ENCODE measurements at places on chromosomes 4 and X.

DNA sequence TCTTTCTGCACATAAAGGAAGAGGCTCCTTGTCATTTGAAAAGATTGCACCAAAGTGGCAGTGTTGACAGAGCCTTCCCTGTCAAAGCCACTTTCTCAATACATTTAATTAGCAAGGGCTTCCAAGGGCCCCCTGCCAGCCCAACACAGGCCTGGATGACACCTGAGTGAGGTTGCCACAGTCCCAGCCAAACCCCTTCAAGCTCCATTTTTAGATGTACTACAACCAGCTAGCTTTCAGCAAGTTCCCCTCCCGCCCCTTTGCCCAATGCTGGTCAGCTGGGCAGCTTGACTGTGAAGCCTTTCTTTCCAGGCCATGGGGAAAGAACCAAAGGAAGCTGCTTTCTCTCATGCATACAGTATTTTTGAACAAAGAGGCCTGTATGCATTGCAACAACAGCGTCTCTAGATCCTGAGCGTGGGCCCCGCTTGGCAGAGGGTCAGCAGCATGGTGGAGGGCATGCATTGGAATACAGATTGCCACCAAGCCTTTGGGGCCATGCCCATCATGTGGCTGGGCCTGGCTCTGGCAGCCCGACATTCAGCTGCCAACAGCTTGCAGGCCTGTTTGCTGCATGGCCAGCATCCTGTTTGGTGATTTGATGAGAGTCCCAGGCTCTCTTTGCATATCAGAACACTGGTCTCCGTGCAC, 261.1 kb upstream of the GATB start:
- DNase-seq, result no peak

GRCh38 chrX:154459832-154460231, 1.8 kb downstream of the PLXNA3 start:
- peak; percentile 79 for DNase-seq

DNA sequence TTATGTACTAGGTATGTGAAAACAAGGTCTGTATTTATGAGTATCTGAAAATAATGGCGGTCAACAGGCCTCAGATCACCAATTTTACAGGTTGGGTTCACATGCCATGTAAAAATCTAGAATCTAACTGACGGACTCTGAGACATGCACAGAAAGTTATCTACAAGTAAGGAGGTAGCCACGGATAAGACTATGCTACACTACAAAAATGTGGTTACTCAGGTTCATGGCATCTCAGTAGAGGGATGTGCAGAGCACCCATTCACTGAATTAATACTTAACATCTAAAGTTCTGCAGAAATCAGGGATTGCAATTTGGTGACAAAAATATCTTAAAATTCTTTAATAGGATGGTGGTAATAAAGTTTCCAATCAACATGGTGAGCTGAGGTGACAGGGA, 155.9 kb downstream of the APBB2 start:
- no peak for DNase-seq

GRCh38 chr4:60544981-60545380, 655.1 kb upstream of the ADGRL3 start:
- DNase-seq, result no peak

- no peak for DNase-seq
Observed at GRCh38 chr4:176897226-176897625, 104.5 kb upstream of the VEGFC start.

GRCh38 chr4:168019019-168019651, 73.2 kb upstream of the ANXA10 start:
- no peak for DNase-seq

DNA sequence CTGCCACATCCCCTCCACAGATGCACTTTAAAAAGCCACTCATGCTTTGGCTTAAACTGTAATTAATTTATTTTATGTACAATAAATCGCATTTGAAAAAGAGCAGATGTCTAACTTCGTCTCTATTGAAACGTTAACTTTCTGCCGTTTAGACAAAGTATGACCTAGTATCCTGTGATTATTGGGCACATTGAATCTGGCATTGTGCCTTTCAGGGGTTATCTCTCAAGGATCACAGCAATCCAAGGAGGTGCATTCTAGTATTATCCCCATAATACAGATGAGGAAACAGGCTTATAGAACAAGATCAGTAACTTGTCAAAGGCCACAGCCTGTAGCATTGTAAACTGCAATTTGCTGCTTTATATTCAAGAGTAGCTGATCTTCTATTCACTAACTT, 4.6 kb downstream of the RASL11B start:
- no peak for DNase-seq

GRCh38 chr4:184675821-184676492, 26.4 kb downstream of the PRIMPOL start:
- no peak for DNase-seq

GRCh38 chr4:179582164-179582905, 2140.1 kb upstream of the AGA start:
- no peak for DNase-seq

DNA sequence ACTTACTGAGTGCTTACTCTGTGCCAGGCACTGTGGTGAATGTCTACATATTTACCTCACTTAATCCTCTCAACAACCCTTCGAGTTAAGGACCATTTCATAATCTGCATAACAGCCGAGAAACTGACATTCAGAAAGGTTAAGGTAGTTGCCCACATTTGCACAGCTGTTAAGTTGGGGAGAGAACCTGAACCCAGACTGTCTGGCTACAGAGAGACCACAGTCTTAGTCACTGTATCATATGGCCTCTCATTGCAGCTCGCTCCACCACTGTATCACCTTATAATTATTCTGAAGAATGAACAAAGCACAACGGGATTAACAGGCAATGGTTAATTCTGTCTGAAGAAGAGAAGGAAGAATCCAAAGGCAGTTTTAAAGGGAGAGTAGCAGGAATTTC, 98.5 kb downstream of the ADGRA3 start:
- DNase-seq, result peak; percentile 52

DNA sequence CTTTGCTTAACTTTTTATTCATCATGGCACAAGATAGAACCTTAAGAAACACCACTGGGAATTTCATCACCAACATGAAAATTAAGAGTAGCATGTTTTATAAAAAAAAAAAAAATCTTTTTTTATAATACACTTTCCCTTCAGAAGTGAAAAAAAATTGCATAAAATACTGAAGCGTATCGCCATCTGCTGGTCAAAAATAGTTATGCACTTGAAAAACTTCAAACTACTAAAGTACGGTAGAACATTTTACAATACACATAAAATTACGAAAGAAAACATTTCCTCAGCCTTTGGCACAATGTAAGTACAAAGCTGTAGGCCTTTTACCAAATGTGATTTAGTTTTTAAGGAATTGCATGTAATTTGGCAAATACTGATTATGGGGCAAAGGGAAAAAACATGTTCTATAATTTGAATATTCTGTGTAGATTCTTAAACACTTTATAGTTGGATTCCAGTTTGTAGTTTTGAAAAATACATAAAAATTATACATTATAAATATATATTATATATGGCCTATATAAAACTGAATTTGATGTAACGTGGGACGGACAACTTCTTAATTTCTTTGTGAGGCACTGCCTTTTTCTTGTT, 26.5 kb downstream of the HCCS start:
- DNase-seq, result peak; percentile 41

GRCh38 chrX:40772290-40772689, 36.9 kb upstream of the MED14 start:
- no peak for DNase-seq

DNA sequence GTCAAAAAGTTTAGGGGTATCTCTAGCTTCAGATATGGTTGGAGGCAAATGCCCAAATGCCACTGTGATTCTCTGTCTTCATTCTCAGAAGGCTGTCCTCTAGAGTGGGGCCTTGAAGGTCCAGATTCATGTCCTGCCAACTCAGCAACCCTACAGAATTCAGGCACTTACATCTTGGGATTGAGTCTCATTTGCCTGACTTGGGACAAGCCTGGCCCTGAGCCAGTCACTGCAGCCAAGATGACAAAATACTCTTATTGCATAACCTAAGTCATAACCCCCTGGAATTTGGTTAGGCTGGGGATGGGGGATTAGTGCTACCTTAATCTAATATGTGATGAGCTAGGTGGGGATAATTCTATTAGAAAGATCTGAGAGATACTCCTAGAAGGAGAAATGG, 100.5 kb downstream of the AREG start:
- DNase-seq, result peak; percentile 75

GRCh38 chrX:53440101-53440500, 5.9 kb upstream of the HSD17B10 start:
- peak; percentile 39 for DNase-seq

DNA sequence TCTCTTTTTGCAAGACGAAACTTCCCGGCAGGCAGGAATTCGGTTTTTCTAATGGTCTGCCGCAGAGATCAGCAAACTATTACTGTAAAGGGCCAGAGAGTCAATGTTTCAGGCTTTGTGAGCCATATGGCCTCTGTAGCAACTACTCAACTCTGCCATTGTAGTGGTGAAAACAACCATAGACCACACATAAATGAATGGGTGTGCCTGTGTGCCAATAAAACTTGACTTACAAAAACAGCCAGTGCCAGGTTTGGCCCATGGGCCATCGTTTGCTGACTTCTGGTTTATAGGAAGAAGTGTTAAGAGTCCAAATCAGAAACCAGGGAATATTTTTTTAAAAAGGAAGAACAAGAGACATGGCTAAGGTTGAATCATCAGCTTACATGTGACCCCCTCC, 163.0 kb downstream of the SH3KBP1 start:
- DNase-seq, result no peak

GRCh38 chrX:51144828-51145442, 187.7 kb upstream of the NUDT10 start:
- peak; percentile 73 for DNase-seq

GRCh38 chr4:44150091-44150576, 298.5 kb downstream of the KCTD8 start:
- no peak for DNase-seq

GRCh38 chr4:38290914-38291313, 330.7 kb downstream of the PTTG2 start:
- no peak for DNase-seq

DNA sequence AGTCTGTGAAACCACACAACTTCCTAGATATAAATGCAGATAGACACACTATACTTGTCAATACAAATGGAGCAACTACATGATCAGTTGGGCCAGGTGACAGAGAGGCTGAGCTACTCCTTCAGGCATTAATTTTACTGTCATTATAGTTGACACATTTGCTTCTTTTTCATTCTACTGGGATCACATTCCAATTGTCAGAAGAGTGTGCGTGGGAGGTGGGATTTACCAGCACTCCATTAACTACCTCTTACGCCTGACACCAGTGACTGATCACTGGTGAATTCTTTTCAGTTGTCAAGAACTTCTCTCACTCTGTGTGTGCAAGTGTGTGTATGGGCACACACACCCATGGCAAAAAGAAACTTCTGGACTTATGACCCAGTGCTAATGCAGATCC, 94.2 kb upstream of the DIAPH2 start:
- no peak for DNase-seq

- no peak for DNase-seq
Observed at GRCh38 chr4:174475528-174475927, 46.8 kb downstream of the HPGD start.

DNA sequence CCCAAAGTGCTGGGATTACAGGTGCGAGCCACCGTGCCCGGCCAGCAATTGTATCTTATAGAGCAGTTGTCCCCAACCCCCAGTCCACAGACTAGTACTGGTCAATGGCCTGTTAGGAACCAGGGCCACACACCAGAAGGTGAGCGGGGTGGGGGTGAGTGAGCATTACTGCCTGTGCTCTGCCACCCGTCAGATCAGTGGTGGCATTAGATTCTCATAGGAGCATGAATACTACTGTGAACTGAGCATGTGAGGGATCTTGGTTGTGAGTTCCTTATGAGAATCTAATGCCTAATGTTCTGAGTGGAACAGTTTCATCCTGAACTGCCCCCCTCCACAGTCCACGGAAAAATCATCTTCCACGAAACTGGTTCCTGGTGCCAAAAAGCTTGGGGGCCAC, 328.0 kb upstream of the BOD1L1 start:
- no peak for DNase-seq

DNA sequence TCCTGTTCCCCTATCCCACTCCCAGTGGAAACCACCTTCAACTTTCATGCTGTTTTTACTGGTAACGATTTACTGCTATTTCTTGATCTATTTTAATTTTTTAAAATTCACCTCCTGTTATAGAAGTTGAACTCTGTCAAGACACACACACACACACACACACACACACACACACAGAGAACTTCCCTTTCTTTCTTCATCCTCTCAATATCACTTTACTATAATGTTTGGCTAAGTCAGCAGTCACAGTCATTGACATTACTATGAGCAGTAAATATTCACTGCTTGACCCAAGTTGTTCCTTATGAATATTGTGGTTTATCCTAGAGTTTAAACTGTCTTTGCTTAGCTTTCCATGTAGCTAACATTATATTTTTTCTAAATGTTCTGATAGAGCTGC, 24.0 kb upstream of the SGMS2 start:
- no peak for DNase-seq

DNA sequence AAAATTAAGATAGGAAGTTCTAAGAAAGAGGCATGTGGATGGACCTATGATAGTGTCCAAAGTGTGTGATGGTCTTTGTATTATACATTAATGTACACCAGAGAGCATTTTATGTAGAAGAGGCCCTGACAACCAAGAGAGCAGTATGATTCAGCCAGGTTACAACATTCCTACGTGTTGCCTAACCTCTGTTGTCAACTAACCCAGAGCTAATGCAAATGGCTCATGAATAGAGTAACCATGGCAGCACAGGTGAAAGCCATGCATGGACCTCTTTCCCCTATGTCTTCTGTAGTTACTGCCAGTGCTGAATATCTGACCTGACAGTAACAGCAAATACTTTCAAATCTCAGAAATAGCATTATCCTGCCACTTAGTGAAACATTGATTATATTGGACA, 255.6 kb downstream of the NDST4 start:
- DNase-seq, result no peak

GRCh38 chr4:168919706-168920324, 90.2 kb downstream of the CBR4 start:
- DNase-seq, result no peak

- DNase-seq, result peak; percentile 30
Observed at GRCh38 chr4:83011689-83012199, 1.1 kb upstream of the LIN54 start.

DNA sequence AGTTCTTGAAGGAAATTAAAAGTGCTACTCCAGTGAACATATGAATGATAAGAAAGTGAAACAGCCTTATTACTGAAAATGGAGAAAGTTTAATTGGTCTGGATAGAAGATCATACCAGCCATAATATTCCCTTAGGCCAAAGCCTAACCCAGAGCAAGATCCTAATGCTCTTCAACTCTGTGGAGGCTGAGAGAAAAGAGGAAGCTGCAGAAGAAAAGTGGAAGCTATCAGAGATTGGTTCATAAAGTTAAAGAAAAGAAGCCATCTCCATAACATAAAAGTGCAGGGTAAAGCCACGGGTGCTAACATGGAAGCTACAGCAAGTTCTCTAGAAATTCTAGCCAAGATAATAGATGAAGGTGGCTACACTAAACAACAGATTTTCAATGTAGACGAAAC, 85.5 kb upstream of the ATOH1 start:
- no peak for DNase-seq

DNA sequence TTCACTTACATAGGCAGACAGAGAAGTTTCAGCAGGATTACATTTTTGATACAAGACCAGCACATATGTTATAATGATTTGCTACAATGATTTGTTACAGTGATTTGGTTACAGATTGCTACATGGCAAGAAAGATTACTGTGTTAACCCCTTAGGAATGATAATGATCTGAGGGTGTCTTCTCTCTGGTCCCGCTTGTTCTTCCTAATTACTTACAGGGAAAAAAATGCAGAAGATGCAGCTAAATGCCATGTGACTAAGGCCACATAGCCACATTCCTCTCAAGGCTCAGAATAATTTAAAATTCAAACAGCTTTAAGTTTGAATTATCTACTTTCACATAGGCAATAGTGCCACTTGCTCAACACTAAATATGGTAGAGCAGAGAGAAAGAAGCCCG, 9.7 kb upstream of the LAP3 start:
- DNase-seq, result no peak

GRCh38 chr4:36348403-36348938, 67.1 kb downstream of the DTHD1 start:
- no peak for DNase-seq
